Colonic mucosa (tissue), 4 donors: ENCODE measurements at places on chromosomes 4 and X.
A peak's percentile ranks its signal among the peaks of the same experiment; 100 is the strongest.

- DNase-seq = no peak
Observed at GRCh38 chr4:140096921-140097320, 57.1 kb downstream of the MAML3 start.

DNA sequence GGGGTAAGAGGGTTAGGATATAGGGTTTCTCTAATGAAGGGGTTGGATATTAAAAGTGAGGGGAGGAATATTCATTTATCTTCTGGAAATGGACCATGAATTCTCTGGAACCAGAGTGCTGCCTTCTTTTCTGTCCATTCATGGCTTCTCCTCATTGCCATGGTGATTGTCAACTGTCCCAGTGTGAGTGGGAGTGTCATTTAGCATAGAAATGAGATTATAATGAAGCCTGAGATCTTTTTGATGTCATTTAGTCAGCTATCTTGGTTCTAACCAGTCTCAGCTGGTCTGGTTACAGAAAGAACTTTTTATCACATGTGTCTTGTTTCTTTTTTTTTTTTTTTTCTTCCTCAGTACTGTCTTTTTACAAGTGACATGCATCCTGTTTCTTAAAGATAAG, 497.3 kb upstream of the PITX2 start:
- no peak for DNase-seq

- peak; percentile 80 for DNase-seq
Observed at GRCh38 chr4:1579001-1579900, 104.9 kb downstream of the FAM53A start.

- DNase-seq = no peak
Observed at GRCh38 chr4:108180513-108180912, 11.8 kb upstream of the LEF1 start.

- DNase-seq = no peak
Observed at GRCh38 chrX:22534643-22535042, 261.9 kb downstream of the CBLL2 start.

GRCh38 chr4:7719354-7720174, 220.1 kb downstream of the AFAP1 start:
- DNase-seq = peak; percentile 56

DNA sequence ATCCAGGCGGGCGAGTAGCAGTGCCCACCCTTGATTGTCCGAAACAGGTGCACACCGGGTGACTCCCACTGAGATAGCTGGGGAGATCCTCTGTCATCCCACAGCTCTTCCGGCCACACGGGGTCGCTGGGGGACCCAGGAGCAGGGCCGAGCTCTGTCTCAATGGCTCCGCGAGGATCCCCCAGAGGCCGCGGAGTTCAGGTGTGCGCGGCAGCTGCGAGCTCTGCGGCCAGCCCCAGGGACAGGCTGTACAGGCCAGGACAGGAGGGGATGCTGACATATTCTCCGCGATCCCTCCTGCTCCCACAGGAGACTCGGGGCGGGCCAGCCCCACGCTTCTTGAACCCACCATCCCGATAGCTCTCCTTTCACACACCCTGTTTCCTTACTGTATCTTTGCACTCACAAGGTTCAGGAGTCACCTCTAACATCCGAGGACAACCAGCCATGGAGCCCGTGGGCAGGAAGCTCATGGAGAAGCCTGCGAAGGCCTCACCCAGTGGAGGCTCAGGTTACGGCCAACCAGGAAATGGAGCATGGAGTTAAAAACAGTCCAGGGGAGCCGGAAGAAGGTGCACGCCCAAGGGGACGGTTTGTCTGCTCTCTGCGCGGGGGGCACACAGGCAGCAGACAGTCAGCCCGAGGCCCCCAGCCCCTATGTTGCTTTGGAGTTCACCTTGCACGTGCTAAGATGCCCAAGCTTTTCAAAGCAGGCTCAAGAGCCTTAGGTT, 77.9 kb upstream of the AMELX start:
- no peak for DNase-seq

DNA sequence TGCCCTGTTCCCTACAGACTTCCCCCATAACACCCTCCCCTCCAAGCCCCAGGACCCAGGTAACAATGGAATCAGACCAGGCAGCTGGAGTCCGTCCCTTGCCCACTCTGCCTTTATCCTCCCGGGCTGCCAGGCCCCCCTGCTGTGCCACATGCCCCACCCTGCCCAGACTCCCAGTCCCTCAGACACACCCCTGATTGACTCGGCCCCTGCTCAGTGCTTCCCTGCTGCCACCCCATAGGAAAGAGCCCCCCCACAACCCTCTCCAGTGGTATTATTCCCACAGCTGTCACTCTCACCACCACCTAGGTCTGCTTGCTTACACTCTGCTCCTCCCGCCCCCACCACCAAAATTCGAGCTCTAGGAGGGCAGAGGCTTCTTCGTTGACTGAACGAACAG, 4.7 kb upstream of the NAA10 start:
- no peak for DNase-seq

- DNase-seq = no peak
Observed at GRCh38 chr4:95594629-95595028, 45.9 kb upstream of the UNC5C start.

DNA sequence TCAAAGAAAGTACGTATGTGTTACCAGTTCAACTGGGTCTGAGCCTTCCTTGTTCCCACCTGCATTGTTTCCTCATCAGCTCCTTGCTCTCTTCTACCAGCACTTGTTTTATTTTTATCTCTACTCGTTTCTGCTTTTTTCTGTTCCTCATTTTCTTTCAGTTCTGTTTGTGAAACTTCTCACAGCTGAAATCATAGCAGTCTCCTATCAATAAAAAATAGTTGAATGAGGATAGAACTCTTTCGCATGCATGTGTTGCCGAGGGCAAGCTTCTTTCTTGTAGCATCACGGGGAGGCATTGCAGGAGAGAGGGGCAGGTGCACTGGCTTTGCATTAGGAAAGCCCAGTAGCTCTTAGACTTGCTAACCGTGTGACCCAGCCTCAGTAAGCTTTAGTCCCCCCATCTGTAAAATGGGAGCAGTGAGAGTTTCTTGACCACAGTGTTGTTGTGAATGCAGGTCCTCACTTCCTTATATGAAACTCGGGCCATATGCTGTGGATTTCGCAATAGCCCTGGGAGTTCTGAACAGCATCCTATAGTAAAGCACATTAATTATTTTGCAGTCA, 24.7 kb downstream of the OFD1 start:
- DNase-seq = no peak

DNA sequence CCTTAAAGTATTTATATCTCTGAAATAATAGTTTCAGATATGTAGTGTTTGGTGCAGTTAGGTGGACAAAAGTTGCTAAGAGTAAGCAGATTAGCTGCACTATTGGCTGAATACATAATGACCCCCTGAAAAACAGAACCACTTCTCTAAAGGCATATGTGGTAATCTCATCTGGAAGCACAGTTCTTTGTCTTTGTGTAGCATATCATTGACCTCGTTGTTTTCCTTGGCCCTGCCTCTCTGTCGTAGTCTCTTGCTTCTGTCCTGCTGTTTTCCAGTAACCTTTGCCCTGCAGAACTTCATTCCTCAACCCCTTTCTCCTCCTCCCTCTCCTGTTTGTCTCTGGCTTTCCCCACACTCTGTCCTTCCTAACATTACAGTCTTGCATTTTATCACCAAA, 41.4 kb downstream of the JADE3 start:
- peak; percentile 23 for DNase-seq

- DNase-seq = no peak
Observed at GRCh38 chr4:157096439-157096838, 20.5 kb downstream of the GLRB start.

DNA sequence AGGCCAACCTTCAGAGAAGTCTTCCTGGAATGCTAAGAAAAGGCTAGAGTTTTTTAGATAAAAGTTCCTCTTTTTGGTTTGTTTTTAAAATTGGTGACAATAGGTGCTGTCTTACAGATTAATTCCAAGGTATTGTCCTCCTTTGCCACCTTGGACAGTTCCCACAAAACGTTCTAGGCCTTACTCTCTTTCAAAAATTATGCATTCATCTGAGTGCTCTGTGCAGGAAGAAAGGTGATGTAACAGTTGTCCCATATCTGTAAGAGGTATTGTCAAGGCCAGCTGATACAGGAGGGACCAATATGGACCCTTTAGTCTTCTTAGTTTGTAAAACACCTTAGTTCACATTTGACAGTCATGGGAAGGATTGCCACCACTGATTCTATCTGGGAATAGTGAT, 15.9 kb upstream of the CXCL5 start:
- DNase-seq = no peak

DNA sequence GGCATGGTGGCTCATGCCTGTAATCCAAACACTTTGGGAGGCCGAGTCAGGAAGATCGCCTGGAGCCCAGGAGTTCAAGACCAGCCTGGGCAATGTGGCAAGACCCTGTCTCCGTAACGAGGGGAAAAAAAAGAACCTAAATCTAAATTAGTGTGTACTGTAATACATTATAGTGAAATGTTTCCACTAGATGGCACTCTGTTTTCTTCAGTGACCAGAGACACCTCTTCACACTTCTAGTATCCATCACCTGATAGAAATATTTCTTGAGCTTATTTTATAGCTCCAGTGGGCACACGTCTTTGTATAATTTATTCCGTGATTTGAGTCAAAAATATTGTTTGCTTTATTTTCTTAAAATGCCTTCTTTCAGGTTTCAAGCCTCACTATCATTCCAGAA, 600.9 kb upstream of the DIPK2B start:
- DNase-seq = no peak

DNA sequence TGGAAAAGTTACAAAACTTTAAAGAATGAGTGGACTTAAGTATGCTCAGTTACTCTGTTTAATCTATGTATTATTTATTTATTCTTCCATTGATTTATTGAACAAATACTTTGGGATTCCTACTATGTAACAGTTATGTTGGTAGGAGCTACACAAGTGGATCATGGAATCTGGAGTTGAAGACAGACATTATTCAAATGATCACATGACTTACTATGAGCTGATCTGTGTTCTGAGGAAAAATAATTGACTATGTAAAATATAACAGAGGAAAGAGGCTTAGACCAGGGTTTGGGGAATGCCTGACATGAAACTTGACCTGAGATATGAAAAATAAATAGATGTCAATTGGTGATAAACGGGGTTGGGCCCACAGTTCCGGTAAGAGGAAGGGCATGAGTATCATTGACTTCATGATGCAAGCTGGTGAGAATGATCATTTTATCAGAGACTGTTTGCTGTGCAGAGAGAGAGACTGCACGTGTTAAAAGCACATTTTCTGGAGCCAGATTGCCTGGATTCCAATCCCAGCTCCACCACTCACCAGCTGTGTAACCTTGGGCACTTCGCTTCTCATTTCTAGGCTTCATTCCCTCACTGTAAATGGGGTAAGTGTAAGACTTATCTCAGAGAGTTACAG, 179.0 kb downstream of the SPCS3 start:
- DNase-seq = no peak

DNA sequence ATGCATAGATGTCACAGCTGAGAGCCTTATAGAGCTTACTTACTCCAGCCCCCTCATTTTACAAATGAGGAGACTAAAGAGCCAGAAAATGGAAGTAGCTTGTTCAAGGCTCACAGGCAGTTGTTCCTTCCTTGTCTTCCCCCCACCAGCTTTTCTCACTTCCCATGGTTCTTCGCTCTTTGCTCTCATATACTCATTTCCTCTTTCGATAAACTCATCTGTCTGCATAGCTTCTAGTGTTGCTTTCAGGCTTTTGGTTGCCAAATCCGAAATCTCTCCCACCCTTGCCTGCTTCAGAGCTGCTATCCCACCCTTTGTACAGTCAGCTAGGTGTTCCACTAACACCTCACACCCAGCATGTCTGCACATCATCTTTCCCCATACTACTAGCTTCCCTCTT, 25.0 kb upstream of the GJB1 start:
- no peak for DNase-seq

GRCh38 chr4:139558235-139559088, 2.4 kb upstream of the SETD7 start:
- DNase-seq = no peak

DNA sequence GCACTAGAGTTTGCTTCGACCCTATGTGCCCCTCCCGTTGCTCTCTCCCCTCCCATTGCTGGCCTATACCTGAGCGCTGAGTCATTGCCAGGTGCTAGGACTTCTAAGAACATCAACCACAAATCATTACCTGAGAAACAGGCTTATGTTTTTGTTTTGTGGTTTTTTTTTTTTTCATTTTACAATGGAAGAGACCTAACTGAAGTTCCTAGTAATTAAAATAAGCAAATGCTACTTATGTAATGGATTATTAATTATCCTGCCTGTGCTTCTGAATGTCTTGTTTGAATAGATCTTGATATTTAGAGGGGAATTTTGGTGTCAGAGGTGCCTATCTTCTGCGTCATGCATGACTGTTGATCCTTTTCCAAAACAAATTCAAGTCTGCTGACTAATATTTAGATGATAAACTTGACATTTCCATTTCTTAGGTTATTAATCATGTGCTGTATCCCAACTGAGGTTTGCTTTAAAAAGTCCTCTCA, 275.4 kb upstream of the CPEB2 start:
- no peak for DNase-seq

DNA sequence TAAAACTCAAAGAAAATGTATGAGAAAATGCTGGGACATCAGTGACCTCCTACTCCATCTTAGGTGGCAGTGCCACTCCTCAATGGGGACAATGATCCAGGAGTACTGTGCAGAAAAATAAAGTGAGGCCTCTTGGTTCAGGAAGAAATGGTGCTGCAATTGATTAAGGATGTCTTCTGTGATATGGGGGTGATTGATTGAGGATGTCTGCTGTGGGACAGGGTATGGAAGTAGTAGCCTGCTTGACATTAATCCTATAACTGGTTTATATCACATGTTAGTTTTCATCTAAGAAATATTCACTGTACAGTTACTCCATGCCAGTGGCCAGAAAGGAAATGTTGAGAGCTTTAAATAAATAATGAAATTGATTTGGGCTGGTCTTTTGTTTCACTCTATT, 20.5 kb downstream of the OTOP1 start:
- DNase-seq = no peak

DNA sequence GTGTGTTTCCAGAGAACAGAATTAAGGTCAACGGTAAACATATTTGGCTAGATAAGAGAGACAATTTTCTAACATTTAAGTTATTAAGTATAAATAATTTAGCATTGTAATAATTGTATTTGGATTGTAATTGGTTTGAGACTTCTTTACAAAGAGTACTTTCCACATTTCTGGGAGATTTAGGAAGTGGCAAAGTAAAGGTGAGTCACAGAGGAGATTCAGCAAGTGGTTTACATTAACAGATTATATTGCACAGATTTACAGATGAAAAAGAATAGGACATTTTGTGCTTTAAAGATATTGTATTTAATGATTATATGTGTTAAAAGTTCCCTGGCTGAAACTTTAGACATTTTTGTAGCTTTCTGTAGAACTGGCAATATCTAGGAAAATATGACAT, 584.4 kb upstream of the AADAT start:
- no peak for DNase-seq

DNA sequence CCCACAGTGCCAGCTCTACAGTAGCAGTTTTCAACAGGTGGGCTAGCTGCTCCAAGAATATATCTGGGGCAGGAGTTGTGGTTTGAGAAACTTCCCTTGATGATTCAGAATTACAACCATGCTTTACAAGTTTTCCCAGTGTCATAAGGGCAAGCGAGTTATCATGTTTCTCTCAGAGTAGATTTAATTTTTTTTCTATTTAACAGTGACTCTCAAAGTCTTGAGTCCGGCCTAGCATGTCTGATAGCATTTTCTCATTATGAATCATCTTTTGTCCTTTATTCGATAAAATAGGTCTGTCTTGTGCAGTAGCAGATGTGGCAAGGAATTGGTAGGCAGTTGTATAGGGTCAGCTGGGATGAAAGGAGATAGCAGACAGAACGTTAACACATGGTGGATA, 62.2 kb upstream of the SPANXD start:
- DNase-seq = no peak

- DNase-seq = no peak
Observed at GRCh38 chr4:138408758-138409157, 166.6 kb upstream of the SLC7A11 start.

- DNase-seq = no peak
Observed at GRCh38 chrX:102085706-102086105, 39.8 kb upstream of the TCEAL2 start.

- DNase-seq = no peak
Observed at GRCh38 chr4:122622400-122622799, 1.5 kb upstream of the IL21 start.
